Immature natural killer cell (primary cell): ENCODE measurements at places on chromosomes 6 and 20.

DNA sequence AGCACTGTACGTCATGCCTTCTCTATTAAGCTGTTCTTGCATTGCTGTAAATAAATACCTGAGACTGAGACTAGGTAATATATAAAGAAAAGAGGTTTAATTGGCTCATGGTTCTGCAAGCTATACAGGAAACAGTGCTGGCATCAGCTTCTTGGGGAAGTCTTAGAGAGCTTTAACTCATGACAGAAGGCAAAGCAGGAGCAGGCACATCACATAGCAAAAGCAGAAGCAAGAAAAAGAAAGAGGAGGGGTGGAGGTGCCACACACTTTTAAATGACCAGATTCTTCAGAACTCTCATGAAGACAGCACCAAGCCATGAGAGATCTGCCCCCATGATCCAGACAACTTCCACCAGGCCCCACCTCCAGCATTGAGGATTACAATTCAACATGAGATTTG lies 30.1 kb downstream of the CYB5R4 start:
- H3K4me1 ChIP-seq: peaks cover 18% of the 10 kb centered on the region
- DNase-seq: no peak
- no peak overlapping the region for H3K27ac ChIP-seq
- H3K36me3 ChIP-seq: no peaks in the 10 kb centered on the region
- no peak overlapping the region for H3K4me3 ChIP-seq

- H3K27ac ChIP-seq: peak within 1 kb of the TSS; percentile 85
- peaks cover 23% of the 10 kb centered on the region for H3K27me3 ChIP-seq
- peak within 1 kb of the TSS; percentile 92 for H3K4me3 ChIP-seq
- no peaks in the 10 kb centered on the region for H3K36me3 ChIP-seq
These were observed at the start of gene FAM135A for GRCh38 chr6:70413114-70413991. FAM135A (plus strand) TSS chr6:70413508; CDS start chr6:70428343, 14,835 bp downstream.

DNA sequence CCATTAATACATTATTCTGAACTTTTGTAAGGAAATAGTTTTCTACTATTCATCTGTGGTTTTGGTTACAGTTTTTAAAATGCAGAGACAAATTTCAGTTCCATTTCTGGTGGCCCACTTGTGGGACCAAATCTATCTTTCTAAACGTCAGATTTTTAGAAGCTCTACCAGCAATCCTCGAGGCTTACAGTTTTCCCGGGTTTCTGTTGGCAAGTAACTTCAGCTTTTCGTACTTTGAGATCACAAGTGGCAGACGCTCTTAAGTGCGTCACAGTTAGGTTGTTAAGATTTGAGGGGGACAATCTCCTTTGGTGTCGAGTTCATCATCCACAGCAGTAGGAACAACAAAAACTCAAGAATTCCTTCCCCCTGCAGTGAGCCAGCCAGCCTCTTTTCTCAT lies 60.0 kb downstream of the JARID2 start:
- peak; percentile 30 for DNase-seq
- peak overlapping the region; percentile 93 for H3K27ac ChIP-seq
- no peaks in the 10 kb centered on the region for H3K27me3 ChIP-seq
- H3K4me1 ChIP-seq: peaks cover 92% of the 10 kb centered on the region
- no peaks in the 10 kb centered on the region for H3K36me3 ChIP-seq
- H3K4me3 ChIP-seq: peak overlapping the region; percentile 78

GRCh38 chr6:163460307-163460782 lies 45.8 kb downstream of the QKI start:
- H3K27me3 ChIP-seq: peaks cover 2% of the 10 kb centered on the region
- H3K4me3 ChIP-seq: peak overlapping the region; percentile 96
- H3K27ac ChIP-seq: peak overlapping the region; percentile 100
- peaks cover 89% of the 10 kb centered on the region for H3K4me1 ChIP-seq
- DNase-seq: peak; percentile 69

- peaks cover 16% of the 10 kb centered on the region for H3K36me3 ChIP-seq
- no peak for DNase-seq
- peaks cover 58% of the 10 kb centered on the region for H3K4me1 ChIP-seq
- H3K27me3 ChIP-seq: no peaks in the 10 kb centered on the region
- H3K27ac ChIP-seq: no peak overlapping the region
These were observed 9.8 kb downstream of the HLA-F start for GRCh38 chr6:29733057-29733456.

GRCh38 chr6:166588691-166589336 lies 2.3 kb upstream of the RAMACL start:
- H3K27me3 ChIP-seq: peaks cover 4% of the 10 kb centered on the region
- peaks cover 37% of the 10 kb centered on the region for H3K4me1 ChIP-seq
- no peaks in the 10 kb centered on the region for H3K36me3 ChIP-seq
- no peak overlapping the region for H3K27ac ChIP-seq
- DNase-seq: no peak

- H3K36me3 ChIP-seq: no peaks in the 10 kb centered on the region
- H3K27me3 ChIP-seq: peaks cover 17% of the 10 kb centered on the region
- H3K4me3 ChIP-seq: peak overlapping the region; percentile 91
- peaks cover 52% of the 10 kb centered on the region for H3K4me1 ChIP-seq
- peak overlapping the region; percentile 89 for H3K27ac ChIP-seq
These were observed 1.1 kb downstream of the AMD1 start for GRCh38 chr6:110875548-110876169.

- no peak for DNase-seq
- no peaks in the 10 kb centered on the region for H3K4me1 ChIP-seq
- H3K36me3 ChIP-seq: no peaks in the 10 kb centered on the region
- H3K4me3 ChIP-seq: no peak overlapping the region
These were observed 6.2 kb upstream of the LMBRD1 start for GRCh38 chr6:69802995-69803394.

GRCh38 chr6:31083742-31084354 lies 28.5 kb downstream of the C6orf15 start:
- peaks cover 8% of the 10 kb centered on the region for H3K4me1 ChIP-seq
- peak overlapping the region; percentile 45 for H3K27ac ChIP-seq
- no peak overlapping the region for H3K4me3 ChIP-seq
- no peaks in the 10 kb centered on the region for H3K36me3 ChIP-seq
- peaks cover 9% of the 10 kb centered on the region for H3K27me3 ChIP-seq
- no peak for DNase-seq

DNA sequence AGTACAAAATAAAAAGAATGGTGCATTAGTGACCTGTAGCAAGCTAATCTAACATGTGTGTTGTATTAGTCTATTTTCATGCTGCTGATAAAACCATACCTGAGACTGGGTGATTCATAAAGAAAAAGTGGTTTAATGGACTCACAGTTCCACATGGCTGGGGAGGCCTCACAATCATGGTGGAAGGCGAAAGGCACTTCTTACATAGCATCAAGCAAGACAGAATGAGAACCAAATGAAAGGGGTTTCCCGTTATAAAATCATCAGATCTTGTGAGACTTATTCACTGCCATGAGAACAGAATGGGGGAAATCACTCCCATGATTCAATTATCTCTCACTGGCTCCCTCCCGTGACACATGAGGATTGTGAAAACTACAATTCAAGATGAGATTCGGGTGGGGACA lies 45.4 kb upstream of the AIG1 start:
- no peak overlapping the region for H3K4me3 ChIP-seq
- peaks cover 2% of the 10 kb centered on the region for H3K27me3 ChIP-seq
- H3K4me1 ChIP-seq: no peaks in the 10 kb centered on the region
- H3K27ac ChIP-seq: no peak overlapping the region

- peaks cover 9% of the 10 kb centered on the region for H3K4me1 ChIP-seq
- peaks cover 2% of the 10 kb centered on the region for H3K27me3 ChIP-seq
- no peaks in the 10 kb centered on the region for H3K36me3 ChIP-seq
- DNase-seq: no peak
- no peak overlapping the region for H3K27ac ChIP-seq
These were observed 7.3 kb downstream of the THEMIS start for GRCh38 chr6:127893541-127893940.

GRCh38 chr6:11384531-11385309 lies 152.3 kb upstream of the NEDD9 start:
- no peak overlapping the region for H3K4me3 ChIP-seq
- H3K27me3 ChIP-seq: no peaks in the 10 kb centered on the region
- no peak for DNase-seq

GRCh38 chr6:163536770-163537169 lies 122.3 kb downstream of the QKI start:
- H3K4me1 ChIP-seq: peaks cover 22% of the 10 kb centered on the region
- no peaks in the 10 kb centered on the region for H3K27me3 ChIP-seq
- DNase-seq: no peak
- H3K27ac ChIP-seq: no peak overlapping the region
- no peaks in the 10 kb centered on the region for H3K36me3 ChIP-seq

DNA sequence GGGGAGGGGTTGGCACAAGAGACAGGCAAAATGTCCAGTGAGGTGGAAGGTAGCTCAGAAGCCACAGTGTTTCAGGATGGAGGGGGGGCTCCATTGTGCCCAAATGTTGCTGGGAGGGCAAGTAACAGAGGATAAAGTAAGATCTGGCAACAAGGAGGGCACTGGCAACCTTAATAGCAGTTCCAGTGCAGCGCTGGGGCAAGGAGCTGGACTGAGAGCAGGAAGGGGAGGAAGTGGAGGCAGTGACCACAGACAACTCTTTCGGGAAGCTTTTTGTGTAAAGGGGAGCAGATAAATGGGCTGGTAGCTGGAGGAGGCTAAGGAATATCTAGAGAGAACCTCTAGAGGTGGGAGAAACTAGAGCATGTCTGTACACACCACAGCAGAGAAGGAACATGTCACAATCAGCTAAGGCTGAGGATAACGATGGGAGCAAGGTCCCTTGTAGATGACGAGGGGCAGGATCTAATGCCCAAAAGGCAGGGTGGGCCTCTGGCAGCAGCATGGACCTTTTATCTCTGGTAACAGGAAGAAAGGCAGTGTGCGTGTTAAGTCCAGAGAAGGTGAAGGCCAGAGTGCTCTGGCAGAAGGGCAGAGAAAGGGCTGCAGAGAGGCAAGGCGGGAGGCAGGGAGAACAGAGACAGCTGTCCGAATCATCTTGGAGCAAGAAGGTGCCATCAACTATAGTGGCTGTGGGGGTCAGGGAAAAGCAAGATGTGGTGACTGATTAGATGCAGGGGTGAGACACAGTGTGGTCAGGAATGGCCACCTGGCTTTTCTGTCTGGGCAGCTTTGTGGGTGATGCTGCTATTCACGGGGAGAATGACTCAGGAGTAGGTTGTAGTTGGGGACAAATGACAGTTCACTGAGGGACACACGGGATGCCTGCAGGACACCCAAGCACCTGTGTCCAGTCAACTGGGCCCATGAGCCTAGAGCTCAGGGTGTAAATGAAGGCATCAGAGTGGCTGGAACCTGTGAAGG lies 17.4 kb downstream of the TMEM242 start:
- DNase-seq: no peak
- no peak overlapping the region for H3K4me3 ChIP-seq
- H3K27ac ChIP-seq: no peak overlapping the region
- H3K27me3 ChIP-seq: no peaks in the 10 kb centered on the region
- peaks cover 4% of the 10 kb centered on the region for H3K4me1 ChIP-seq
